ENCODE measurements at places on chromosomes 2 and 18.

GRCh38 chr2:127560931-127561280, 25.4 kb downstream of the MYO7B start:
- no peaks in the 10 kb centered on the region for H3K4me1 ChIP-seq
- no peak for DNase-seq
- no peak overlapping the region for H3K4me3 ChIP-seq
- H3K36me3 ChIP-seq: no peaks in the 10 kb centered on the region

DNA sequence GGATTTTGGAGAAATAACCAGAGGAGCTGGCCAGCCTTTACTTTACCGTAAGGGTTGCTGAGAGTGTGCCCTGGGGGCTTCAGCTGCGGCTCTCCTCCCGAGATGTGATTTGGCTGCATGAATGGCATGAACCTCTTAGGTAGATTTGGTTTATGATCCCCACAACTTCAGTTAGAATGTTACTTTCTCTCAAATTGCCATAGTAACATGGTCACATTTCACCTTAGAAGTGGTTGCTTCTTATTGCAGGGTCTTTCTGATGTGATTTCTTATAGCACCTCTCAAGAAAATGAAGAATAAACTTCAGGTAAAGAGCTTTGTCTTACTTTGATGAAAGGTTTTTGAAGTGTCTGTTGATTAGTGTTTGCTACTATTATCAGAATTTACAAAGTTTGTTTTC, 5.6 kb downstream of the PLCL1 start:
- no peak overlapping the region for H3K27ac ChIP-seq

DNA sequence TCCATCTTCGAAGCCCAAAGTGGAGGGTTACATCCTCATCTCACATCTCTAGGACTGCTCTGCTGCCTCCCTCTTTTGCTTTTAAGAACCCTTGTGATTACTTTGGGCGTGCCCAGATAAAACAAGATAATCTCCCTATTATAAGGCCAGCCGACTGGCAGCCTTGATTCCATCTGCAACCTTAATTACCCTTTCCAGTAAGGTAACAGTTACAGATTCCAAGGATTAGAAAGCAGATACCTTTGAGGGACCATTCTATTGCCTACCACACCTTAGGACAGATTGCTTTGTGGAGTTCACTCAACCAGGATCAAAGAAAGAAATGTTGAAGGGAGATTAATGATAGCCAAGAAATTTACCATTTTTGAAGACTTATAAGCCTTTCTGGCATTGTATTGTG, 250.8 kb upstream of the ACVR2A start:
- no peaks in the 10 kb centered on the region for H3K27me3 ChIP-seq
- H3K36me3 ChIP-seq: no peaks in the 10 kb centered on the region
- H3K27ac ChIP-seq: no peak overlapping the region
- H3K4me3 ChIP-seq: no peak overlapping the region

GRCh38 chr2:168436840-168437239, 19.2 kb upstream of the CERS6 start:
- DNase-seq: no peak
- no peaks in the 10 kb centered on the region for H3K36me3 ChIP-seq
- no peak overlapping the region for H3K27ac ChIP-seq
- no peaks in the 10 kb centered on the region for H3K4me1 ChIP-seq
- no peaks in the 10 kb centered on the region for H3K27me3 ChIP-seq
- H3K4me3 ChIP-seq: no peak overlapping the region

GRCh38 chr2:46723346-46723745, 192.3 kb downstream of the MCFD2 start:
- no peaks in the 10 kb centered on the region for H3K36me3 ChIP-seq
- H3K4me1 ChIP-seq: peaks cover 14% of the 10 kb centered on the region
- H3K27ac ChIP-seq: no peak overlapping the region

DNA sequence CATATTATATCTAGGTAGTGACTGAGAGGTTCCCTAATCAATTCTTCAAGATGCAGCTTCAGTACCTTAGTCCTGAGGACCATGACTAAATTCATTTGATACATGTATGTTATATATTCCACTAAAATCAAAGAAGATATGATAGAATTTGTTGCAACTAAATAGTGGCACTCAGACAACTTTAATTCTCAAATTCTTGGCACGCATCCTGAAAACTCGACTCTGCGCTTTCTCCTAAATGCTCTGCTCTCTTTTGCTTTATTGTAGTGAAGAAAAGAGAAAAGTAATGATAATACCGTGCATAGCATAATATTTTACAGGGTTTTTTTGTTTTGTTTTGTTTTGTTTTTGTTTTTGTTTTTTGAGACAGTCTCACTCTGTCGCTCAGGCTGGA, 475.3 kb downstream of the ARHGAP15 start:
- DNase-seq: no peak
- no peak overlapping the region for H3K27ac ChIP-seq
- no peaks in the 10 kb centered on the region for H3K27me3 ChIP-seq
- H3K4me1 ChIP-seq: peaks cover 5% of the 10 kb centered on the region
- no peak overlapping the region for H3K4me3 ChIP-seq

GRCh38 chr2:70472221-70472890, 81.3 kb downstream of the TGFA start:
- H3K27me3 ChIP-seq: no peaks in the 10 kb centered on the region
- DNase-seq: no peak
- no peaks in the 10 kb centered on the region for H3K4me1 ChIP-seq
- H3K36me3 ChIP-seq: no peaks in the 10 kb centered on the region
- no peak overlapping the region for H3K4me3 ChIP-seq
- H3K27ac ChIP-seq: no peak overlapping the region

DNA sequence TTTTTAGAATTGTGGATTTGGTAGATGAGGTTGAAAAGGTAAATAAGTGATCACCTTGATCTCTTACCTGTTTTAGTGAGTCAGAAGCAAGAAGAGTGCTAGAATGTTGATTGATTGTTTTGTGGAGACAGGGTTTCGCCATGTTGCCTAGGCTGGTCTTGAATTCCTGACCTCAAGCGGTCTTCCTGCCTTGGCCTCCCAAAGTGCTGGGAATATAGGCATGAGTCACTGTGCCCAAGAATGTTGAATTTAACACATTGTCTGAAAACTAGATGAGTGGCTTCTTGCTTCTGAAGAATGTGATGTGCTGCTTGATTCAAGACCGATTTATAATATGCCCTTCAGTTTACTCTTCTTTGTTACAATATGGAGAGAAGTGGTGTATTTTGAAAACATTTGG, 121.3 kb downstream of the FMNL2 start:
- H3K36me3 ChIP-seq: no peaks in the 10 kb centered on the region
- H3K27me3 ChIP-seq: no peaks in the 10 kb centered on the region
- no peak overlapping the region for H3K4me3 ChIP-seq
- H3K27ac ChIP-seq: no peak overlapping the region
- no peak for DNase-seq

DNA sequence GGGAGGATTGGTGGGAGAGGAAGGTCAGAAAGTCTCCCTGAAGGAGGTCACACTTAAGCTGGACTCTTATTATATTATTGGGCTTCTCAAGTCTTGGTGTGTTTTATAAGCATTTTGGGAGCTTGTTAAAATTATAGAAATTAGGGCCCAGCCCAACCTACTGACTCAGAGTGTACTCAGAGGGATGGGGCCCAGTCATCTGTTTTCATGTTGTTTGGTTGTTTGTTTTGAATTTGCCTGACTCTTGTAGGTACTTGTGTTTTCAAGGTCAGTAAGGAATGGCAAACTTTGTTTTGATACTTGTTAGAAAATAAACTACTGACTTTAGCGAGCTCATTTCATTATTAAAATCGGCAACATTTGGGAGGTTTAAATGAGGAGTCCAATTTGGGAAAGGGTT, 152.0 kb downstream of the INSIG2 start:
- H3K27ac ChIP-seq: no peak overlapping the region
- DNase-seq: no peak
- no peaks in the 10 kb centered on the region for H3K4me1 ChIP-seq
- no peak overlapping the region for H3K4me3 ChIP-seq
- H3K27me3 ChIP-seq: no peaks in the 10 kb centered on the region
- H3K36me3 ChIP-seq: no peaks in the 10 kb centered on the region

DNA sequence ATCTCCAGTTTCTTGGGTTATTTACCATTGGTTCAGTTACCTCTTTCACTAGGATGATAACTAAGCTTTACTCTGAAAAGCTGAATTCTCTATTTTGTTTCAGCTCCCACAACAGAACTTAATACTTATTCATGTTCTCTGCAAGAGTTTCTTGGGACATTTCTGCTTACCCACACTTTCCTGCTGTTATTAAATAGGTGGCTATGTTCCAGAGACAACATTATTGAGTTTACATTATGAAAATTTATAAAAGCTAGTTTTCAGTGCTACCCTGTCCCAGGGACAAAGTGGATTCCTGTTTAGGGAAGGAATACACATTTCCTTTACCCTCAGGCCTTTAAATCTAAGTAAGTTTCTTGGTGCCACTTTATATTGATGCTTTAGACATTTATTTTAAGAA, 7.0 kb upstream of the GPD2 start:
- no peak overlapping the region for H3K27ac ChIP-seq
- H3K36me3 ChIP-seq: no peaks in the 10 kb centered on the region
- H3K27me3 ChIP-seq: no peaks in the 10 kb centered on the region
- H3K4me3 ChIP-seq: no peak overlapping the region
